ENCODE measurements at places on chromosomes 13 and 19. TPM values are rescaled to one million over a fixed set of nuclear protein-coding genes. Genes with fewer than 3 reads are reported as not detected.
A peak's percentile ranks its signal among the peaks of the same experiment; 100 is the strongest.

Gene PET100
- 86.0 TPM for total RNA-seq

Gene SERTM1
- total RNA-seq: not detected

GRCh38 chr13:111401755-111402154 lies 81.3 kb downstream of the TEX29 start:
- DNase-seq: no peak

DNA sequence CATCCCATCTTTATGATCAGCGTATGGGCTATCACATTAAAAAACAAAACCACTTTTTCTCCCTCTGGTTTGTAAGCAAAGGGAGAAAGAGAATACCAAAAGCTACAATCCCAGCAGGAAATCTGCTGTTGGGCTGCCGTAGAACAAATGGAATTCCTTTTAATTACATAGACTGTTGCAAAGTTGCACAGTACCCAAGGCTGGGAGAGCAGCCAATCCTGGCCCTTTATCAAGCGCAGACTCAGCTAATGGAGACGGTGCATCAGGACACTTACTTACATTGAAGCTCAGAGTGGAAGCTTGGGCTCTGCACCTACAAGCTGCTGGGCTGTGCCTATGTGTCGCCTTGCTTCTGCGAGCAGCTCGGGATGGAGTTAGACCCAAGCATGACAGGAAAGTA lies 15.2 kb downstream of the CCNA1 start:
- no peak for DNase-seq

DNA sequence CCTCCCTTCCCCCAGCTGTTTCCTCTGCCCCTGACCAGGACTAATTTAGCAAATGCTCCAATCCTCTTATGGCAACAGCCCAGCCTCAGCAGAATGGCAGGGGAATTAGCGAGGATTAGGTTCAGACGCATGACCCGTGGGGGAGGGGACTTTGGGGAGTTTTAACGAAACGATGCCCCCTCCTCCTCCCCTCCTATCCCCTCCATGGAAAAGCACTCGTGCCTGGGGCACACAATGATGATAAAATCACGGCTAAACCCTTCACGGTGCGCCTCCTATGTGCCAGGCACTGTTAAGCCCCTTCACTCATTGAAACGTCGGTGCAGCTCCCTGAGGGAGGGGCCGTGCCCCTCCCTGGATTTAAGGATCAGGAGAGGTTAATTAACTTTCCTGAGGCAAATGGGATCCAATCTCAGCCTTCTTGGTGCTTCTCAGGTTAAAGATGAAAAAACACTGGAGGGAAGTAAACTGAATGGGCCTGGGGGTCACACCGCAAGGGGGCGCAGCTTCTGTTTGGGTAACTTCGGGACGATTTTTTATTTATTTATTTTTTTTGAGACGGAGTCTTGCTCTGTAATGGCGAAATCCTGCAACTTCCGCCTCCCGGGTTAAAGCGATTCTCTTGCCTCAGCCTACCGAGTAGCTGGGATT lies 10.1 kb upstream of the TPRX2 start:
- peak; percentile 26 for DNase-seq

DNA sequence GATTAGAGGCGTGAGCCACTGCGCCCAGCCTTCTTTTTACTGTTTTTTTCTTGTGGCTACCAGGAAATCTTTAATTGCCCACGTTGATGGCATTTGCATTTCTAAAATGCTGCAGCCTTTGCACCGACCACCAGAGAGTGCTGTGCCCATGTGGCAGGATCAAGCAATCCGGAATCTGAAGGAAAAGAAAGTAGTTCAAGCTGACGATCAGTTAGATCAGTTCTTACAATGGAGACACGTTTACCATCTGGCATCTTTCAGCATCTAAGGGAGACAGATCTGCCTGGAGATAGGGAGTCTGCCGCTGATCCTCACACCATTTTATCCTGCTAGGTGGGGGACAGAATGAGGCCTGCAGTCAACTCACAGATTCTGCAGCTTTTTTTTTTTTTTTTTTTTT lies 19.9 kb downstream of the TINCR start:
- peak; percentile 27 for DNase-seq
